ENCODE measurements at places on chromosomes 5 and 9.

DNA sequence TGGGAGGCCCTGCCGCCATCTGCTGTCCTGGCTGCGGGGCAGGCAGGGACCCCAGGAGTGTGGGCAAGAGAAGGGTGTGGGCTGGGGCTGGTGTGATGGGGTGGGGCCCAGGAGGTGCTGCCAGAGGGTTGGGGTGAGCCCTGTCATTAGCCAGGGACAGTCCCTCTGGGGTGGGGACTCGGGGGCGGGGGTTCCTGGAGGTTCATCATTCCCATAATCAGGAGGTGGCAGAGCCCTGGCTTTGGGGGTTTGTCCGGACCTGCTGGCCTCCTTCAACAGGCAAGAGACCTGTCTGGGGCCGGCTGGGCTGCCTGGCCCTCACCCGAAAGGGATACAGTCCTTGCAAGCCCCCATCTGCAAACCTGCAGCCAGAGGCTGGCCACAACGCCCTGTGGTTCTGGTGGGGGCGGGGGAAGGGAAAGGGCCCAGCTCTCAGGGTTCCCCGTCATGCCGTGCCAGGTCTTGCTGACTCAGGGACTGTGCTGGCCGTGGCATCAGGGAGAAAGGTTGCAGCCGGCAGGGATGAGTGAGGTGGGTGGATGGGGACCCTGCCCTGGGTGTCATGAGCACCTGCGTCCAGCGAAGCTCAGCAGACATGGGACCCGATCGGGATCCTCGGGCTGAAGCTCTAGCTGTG lies 65.2 kb downstream of the MRPL36 start:
- ATAC-seq = no peak

- no peak for ATAC-seq
Measured at GRCh38 chr5:370311-370958, 48.9 kb downstream of the AHRR start.

DNA sequence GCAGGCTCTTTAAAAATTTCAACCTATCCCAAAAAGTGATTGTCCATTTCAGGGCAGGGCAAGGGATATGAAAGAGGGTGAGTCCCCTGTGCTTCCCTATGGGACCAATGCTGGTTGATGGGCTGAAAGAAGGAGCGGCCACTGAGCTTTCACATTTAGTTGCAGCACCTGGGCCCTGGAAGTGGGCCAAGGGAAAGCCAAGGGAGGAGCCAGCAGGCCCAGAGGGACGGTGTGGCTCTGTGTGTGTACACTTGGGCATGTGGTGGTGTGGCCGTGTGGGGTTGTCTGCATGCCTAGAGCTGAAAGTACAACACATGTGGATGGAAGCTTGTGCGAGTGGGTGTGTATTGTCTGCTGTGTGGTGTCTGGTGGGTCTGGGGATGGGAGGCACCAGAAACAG lies 14.0 kb upstream of the PSMD5 start:
- ATAC-seq = no peak

- ATAC-seq = no peak
Measured at GRCh38 chr5:77379558-77380061, 112.5 kb downstream of the WDR41 start.

DNA sequence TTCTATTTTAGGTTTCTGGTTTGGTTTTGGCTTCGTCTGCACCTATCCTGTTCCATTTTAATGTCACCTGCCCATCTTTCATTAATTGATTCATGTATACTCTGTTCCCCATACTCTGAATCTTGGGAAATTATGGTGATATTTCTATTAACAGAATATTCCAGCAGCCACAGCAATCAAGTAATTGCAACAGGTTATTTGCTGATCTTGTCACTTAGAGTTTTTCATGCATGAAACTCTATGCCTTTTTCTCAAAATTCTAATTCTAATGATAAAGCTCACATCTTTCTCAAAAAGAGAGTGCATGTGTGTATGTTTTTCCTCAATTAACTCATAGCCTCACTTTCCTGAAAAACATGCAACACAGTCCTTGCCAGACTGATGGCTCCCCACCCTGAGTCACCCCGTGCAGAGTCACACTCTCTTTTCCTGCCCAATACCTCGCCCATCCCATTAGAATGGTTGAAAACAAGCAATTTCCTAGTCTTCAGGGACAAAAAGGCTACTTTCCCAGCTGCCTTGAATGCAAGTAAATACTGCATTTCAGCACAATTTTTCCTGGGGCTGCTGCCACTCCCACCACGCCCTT lies 15.6 kb downstream of the GFRA3 start:
- no peak for ATAC-seq

DNA sequence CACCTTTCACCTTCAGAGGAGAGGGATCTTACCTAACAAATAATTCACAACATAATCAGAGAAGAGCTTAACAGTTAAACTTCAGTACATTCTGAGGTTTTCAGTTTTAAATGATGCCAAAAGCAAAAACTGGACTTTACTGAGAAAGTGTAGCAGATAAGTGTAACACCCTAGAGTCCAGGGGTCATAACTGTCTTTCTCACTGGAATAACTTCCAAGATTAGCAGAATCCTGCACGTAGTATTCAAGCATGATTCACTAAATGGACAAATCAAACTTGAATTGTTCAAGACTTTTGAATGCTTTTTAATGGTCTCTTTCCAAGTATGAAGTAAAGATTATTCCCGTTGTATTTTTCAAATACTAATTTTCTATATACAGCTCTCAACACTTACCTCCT lies 180.1 kb upstream of the NREP start:
- no peak for ATAC-seq

GRCh38 chr5:149389552-149390495 lies 10.7 kb upstream of the IL17B start:
- ATAC-seq = no peak

DNA sequence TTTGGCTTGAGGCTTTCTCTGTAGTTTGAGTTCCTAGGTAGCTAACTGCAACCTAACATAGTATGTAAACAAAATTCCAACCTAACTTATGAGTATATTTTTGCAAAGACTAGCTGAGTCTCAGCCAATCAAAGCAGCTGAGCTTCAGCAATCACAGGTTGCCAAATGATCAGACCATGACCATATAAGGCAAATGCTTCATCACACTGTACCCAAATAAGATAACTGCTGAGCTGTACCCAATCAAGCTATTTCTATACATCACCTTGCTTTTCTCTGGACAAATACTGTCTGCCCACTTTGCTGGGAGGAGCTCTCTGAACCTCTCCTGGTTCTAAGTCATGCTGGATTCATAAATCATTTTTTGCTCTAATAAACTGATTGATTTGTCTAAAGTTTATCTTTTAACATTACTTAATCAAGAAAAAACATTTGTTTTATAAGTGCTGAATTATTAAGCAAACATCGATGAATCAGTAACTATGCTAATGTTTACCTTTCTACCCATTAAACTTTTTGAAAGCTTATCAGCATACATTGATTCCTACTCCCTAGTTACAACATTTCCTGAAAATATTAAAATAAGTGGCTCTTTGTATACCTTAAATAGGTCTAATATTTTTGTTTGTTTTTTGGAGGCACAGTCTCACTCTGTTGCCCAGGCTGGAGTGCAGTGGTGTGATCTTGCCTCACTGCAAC lies 129.7 kb upstream of the PCA3 start:
- peak; percentile 55 for ATAC-seq

DNA sequence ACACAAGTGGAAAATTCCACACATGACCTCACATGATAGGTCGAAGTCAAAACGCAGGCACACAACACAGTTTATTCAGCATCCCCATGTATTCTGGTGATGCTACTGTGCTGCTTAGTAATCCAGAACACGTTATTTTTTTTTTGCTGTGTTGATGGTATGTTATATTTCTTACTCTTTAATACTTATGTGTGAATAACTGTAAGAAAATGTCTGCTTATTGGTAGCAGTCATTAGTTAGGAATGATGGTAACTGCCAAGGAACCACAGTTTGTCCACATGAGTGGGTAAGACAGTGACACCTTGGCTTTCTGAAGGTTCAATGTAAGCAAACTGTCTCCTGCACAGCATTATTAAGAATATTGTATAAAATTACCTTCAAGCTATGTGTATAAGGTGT lies 107.7 kb upstream of the DAPK1 start:
- ATAC-seq = no peak

GRCh38 chr5:80193401-80193800 lies 62.4 kb downstream of the SERINC5 start:
- ATAC-seq = no peak

Data from SK-N-SH treated with all-trans-retinoic acid at 6 μM for 48 hours (cell line).